NCI-H187 treated with DMSO at 0.1 percent for 48 hours (cell line): ENCODE measurements at places on chromosomes 2 and 18.

GRCh38 chr2:51158251-51158650, 126.3 kb upstream of the NRXN1 start:
- DNase-seq: peak; percentile 4

DNA sequence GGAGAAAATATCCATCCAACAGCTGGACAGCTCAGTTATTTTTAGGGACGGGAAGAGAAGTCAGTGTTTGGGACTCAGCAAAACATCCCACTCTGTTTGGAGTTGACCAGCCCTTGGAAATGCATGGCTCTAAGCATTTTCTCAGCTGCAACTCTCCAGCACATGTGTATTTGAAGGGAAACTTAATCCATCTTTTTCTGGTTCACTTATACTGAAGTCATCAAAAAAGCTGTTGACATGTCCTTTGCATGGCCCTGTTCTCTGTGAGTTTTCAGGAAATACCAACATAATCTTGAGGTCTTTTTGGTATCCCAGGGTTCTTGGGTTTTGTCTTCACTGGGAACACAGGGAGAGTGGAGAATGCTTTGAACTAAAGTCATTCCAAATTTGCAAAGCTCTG, 91.9 kb upstream of the CELF4 start:
- no peak for DNase-seq

GRCh38 chr2:48753228-48753627, 2.3 kb downstream of the LHCGR start:
- DNase-seq: no peak

GRCh38 chr2:99861376-99861760, 281.0 kb downstream of the AFF3 start:
- DNase-seq: no peak

- no peak for DNase-seq
Measured at GRCh38 chr2:26471289-26471688, 6.6 kb downstream of the OTOF start.

- DNase-seq: no peak
Measured at GRCh38 chr2:237012577-237013267, 73.0 kb upstream of the COPS8 start.

- DNase-seq: no peak
Measured at GRCh38 chr18:50418650-50419049, 43.8 kb downstream of the SKA1 start.

GRCh38 chr2:54459037-54459441, 2.9 kb downstream of the SPTBN1 start:
- DNase-seq: no peak

DNA sequence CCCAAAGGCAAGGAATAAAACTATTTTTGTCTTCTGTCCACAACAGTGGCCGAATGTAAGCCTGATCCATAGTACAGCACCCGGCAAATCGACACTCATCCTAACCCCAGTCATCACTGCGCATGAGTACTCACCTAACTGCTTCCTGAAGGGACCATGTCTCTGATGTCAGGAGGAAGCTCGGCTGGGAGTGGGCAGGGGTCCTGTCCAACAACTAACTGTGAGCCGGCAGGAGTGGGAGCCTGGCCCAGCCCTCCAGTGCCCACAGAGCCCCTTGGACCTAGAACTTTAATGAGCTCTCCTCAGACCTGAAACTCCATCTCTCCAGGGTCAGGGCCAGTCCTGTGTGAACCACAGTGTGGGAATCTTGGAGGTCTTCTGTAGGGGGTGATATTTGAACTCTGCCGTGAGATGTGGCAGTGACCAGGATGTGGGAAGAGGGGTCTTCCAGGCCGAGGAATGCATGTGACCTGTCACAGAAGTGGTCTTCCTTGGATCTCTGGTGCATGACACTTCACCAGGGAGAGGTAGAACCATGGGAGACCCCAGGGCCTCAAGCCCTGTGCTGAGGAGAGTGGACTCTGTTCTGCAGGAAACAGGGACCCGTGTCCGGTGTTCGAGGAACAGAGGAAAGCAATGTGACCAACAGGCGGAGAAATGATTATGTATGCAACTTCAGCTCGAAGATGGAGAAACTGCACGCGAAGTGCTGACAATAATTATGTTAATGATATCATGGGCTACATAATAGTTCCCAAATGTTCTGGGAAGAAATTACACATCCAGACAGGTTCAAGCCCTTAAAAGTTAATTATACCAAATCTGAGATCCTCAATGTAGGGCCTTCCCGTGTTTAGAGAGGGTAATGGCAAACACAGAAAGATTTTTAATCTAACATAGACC, 240.1 kb upstream of the HDAC4 start:
- no peak for DNase-seq

DNA sequence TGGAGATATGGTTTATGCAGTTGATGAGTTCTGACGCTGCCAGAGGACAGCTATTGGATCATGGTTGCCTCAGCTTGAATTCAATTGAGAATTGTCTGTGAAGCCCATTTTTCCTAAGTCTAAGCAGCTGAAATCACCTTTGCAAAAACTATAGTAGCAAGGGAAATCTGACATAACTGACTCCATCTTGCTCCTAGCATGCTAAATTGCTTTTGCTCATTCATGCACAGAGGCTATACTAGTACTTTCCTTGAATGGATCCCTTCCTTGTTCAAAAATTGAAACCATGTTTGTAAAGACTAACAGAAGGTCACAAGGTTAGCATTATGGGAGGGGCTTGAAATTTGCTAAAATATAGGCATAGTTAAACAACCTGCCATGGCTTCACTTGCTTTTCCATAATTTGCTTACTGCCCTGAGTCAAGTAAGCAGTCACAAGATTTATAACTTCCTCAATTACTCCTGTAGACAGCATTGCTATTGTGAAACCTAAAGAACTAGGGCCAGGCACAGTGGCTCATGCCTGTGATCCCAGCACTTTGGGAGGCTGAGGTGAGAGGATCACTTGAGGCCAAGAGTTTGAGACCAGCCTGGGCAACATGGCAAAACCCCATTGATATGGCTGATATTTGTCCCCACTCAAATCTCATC, 41.2 kb downstream of the CHRNA1 start:
- DNase-seq: no peak

DNA sequence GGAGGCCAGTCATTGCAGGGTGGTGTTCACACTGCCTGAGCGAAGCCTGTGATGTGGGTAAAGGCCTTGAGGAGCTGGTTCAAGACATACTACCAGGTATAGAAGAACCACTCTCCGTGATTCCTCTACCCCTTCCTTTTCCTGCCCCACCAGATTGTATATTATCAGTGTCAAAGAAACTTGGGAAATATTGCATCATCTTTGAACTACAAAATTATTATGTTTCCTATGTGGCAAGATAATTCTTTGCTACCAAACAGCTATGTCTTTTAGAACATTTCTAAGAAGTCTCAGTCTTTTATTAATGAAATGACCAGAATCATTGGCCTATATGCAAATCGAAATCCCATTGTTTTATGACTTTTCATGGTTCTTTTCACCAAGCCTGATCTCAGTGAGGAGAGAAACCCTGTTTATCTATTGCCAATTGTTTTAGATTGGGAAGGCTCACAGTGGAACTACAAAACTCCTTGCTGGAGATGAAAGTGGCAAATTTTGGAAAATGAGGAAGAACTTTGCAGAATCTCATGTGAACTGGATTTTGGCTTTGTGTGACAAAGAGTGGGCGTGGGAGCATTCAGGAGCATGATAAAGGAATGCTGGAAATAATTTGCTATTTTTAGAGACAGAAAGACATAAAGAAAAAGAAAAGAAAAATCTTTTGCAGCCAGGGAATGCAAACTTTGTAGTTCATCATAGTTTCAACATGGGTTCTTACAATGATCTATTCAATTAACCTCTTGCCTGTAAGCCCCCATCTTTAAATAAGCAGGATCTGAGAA, 286.9 kb downstream of the INSIG2 start:
- DNase-seq: no peak

- no peak for DNase-seq
Measured at GRCh38 chr2:52558265-52558664, 1209.3 kb upstream of the CHAC2 start.

DNA sequence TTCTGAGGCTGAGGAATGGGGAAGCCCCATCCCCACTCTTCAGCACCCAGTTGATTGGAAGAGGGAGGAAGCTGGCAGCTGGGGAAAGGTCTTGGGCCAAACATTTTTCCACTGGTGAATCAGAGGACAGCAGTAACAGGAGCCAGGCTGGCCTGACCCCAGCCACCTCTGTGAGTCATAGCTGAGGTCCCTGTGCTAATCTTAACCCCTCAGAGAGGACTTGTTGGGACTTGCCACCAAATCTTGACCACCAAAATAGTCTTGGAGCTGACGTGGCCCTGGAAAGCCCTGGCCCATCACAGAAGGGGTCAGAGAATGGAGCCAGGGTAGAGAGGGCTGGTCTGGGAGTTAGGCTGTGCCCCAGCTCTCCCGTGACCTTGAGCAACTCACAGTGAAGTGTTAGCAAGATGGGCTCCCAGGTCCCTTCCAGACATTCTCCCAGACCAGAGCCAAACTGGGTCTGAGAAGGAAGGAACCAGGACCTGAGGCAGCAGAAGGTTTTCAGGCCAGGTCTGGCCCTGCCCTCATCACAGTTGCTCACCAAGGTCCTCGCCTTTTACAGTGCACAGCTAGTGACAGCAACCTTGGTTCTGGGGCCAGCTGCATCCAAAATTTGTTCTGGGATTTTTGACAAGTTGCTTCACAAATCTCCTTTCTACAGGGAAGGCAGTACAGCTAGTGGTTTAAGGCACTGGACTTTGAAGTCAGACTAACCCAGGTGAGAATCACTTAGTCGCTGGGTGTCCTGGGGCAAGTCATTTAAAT, 266.6 kb downstream of the CYP26B1 start:
- DNase-seq: no peak

- DNase-seq: no peak
Measured at GRCh38 chr2:35416391-35417140, 939.0 kb upstream of the CRIM1 start.

DNA sequence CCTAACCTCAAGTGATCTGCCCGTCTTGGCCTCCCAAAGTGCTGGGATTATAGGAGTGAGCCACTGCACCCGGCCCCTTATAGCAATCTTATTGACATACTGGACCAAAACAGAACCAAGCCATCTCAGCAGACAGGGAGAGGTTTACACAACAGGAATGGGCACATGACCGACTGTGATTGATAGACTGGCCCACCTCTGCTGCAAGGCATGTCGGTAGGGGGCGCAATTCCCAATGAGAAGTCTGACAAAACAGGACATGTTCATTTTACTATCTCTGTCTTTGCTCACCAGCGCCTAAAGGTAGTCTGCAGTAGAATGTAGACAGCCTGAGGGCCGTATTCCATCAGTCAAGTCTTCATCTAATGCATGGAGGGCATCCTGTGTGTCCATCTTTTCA, 2.0 kb downstream of the LYPD6B start:
- DNase-seq: no peak

- no peak for DNase-seq
Measured at GRCh38 chr2:48812416-48812815, 56.9 kb upstream of the LHCGR start.

- no peak for DNase-seq
Measured at GRCh38 chr2:110853516-110853915, 121.1 kb downstream of the ACOXL start.

DNA sequence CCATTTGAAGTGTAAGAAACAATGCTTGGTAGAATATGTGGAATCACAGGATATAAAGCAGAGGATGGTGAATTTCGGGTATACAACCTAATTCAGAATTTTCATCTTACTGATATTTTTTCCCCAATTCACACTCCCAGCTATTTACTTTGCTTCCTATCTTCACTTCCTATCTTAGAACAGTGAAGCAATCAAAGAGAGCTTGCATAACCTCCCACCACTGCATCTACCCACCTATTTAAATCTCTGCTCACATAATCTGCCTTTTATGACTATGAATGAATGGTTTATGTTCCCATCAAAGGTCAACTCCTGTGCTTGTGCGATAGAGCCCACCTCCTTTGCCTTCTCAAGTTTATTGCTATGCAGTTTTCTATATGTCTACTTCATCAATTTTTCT, 3.3 kb downstream of the RMDN2 start:
- no peak for DNase-seq

DNA sequence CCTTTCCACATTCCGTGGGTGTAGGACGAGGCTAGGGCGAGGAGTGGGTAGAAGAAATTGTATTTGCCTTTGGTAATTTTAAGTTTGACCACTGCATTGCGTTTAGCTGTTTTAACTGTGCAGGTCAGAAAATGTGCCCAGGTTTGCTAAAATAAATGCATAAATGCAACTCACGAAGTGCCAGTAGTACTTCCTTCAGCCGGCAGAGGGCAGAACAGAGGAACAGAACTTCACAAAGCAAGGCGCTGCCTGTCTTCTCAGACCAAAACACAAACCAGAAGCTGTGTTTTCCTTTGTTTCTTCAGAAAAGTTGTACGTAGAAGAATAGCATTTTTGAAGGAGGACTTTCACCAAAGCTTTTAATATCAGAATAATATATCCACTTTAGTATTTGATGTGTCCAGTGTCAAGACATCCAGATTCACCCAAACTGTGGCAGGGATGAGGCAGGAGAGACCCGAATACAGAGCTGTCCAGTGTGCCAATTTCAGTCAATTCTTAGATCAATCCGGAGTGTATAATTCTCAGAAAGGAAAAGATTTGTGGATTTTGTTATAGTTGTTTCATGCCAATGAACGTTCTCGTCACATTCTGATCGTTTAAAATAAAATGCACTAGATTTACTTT, 348.6 kb downstream of the DLGAP1 start:
- no peak for DNase-seq

GRCh38 chr18:24388957-24389356, 8.7 kb downstream of the OSBPL1A start:
- no peak for DNase-seq

- no peak for DNase-seq
Measured at GRCh38 chr18:33817096-33817495, 239.1 kb downstream of the ASXL3 start.

- no peak for DNase-seq
Measured at GRCh38 chr2:172460780-172461201, 33.4 kb downstream of the ITGA6 start.

DNA sequence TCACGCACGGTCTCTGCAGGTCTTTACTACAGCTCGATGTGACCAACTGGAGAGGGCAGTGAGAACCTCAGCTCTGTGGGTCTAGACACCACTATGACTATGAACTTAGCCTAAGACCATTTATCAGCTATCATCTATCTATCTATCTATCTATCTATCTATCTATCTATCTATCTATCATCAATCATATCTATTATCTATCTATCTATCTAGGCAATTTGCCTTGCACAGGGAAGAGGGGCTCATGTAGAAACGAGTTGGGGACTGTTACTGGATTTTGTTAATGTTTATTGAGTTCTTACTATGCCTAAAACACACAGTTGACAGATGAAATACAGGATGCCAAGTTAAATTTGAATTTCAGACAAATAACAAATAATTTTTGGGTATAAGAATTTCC, 41.1 kb upstream of the TLK1 start:
- no peak for DNase-seq

GRCh38 chr2:202758604-202759003, 113.0 kb downstream of the ICA1L start:
- DNase-seq: no peak

- no peak for DNase-seq
Measured at GRCh38 chr2:74221091-74221490, 22.7 kb downstream of the MTHFD2 start.

- DNase-seq: no peak
Measured at GRCh38 chr2:19744456-19745199, 157.2 kb downstream of the TTC32 start.
